ENCODE measurements at places on chromosomes 2 and 18.
A peak's percentile ranks its signal among the peaks of the same experiment; 100 is the strongest.

DNA sequence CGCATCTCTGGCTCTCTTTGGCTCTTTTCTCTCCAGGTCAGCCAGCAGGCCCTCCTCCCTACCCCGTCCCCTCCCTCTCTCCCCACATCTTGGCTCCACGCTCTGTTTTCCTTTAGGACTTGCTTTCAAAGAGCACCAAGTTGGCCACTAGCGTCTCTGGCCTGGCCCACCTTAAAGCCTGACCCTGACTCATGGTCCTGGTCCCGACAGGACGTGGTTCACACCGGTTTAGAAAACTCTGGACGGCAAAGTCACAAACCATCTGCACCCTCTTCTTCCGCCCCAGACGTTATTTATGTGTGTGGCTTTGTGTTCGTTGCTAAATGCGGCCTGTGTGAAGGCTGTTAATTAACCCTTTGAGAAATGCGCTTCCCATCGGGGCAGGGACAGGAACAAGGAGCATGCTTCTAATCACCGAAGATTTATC is 169.0 kb upstream of the HAAO start:
- DNase-seq: no peak

GRCh38 chr2:142673836-142674235 is 203.6 kb upstream of the KYNU start:
- no peak for DNase-seq

DNA sequence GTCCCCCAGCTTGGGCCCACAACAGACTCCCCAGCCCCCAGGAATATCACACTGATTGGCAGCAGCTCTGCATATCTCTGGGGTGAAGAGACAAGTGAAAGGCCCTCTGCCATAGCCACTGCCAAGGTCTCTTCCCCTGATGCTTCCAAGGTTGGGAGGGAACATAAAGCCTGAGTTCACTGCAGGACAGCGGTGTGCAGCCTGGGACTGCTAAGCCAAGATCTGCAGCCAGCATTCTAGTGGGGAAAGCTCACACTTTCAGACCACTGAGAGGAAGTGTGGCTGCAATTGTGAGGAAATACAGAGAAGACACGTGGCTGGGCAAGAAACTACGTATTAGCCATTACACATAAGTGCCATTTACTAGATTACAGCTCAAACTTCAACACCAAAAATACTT is 100.7 kb downstream of the MAIP1 start:
- no peak for DNase-seq

DNA sequence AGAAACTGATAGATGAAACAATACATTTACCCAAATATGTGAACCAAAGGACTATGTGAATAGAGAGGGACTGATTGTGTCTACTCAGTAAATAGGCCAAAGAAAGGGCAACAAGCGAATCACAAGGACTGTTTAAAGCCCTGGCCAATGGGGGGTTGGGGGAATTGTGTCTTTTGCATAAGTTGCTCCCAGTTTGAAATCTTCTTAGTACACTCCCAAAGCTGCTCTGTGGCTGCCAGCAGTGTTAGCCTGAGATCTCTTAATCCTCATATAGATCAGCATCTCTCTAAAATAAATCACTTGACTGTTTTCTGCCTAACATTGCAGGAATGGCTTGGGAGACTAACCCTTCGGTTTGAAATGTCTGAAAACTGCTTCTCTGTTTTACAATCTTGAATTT is 236.4 kb downstream of the PLCL1 start:
- no peak for DNase-seq

GRCh38 chr2:232420463-232421188 is 14.0 kb downstream of the ALPG start:
- peak; percentile 25 for DNase-seq

- no peak for DNase-seq
Measured at GRCh38 chr2:168802859-168803725, 655 bp downstream of the NOSTRIN start.

DNA sequence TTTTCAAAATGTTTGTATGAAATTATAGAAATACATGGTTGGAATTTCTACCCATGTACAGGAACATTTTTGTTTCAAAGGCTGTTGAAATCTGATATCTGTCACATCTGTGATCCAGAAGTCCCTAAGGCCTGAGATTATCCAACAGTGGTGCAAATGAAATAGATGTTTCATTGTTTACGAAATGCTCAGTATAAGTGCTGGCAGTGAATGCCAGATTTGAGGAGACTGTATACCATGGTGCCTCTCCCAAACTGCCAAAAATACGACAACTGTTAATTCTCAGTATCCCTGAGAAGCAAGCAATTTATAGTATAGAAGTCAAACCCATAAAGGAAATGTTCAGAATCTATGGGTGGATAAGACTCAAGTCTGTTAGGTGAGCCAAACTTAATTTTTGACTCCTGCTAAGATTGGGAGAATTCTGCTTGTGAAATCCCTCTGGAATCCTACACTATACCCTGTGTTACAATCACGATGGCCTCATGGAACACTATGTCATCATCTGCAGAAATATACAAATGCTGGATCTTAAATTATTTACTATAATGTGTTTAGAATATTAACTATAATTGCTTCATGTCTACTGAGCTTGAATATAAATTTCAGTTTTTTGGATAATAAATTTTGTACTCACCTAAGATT is 71.2 kb upstream of the DOCK10 start:
- no peak for DNase-seq

DNA sequence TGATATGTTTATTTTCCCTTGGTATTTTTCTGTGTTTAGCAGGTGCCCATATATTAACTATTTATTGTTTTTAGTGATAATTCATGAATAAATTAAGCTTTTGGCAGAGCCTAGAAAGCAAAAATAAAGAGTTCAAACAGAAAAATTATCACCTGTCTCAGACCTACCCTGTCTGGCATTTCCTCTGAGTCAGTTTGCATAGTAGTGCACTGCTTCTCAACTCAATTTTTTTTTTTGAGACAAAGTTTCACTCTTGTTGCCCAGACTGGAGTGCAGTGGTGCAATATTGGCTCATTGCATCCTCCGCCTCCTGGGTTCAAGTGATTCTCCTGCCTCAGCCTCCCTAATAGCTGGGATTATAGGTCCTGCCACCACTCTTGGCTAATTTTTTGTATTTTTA is 793.9 kb downstream of the SUCLG1 start:
- DNase-seq: no peak

GRCh38 chr2:208129744-208130711 is at the start of gene CRYGC:
Gene CRYGC, minus strand, starts transcription at chr2:208129828. Its CDS starts 36 bp downstream, at chr2:208129792.
- no peak for DNase-seq

- no peak for DNase-seq
Measured at GRCh38 chr2:11248-11941, 34.9 kb downstream of the FAM110C start.

GRCh38 chr2:242031481-242032019 is 162.0 kb downstream of the RTP5 start:
- DNase-seq: no peak

DNA sequence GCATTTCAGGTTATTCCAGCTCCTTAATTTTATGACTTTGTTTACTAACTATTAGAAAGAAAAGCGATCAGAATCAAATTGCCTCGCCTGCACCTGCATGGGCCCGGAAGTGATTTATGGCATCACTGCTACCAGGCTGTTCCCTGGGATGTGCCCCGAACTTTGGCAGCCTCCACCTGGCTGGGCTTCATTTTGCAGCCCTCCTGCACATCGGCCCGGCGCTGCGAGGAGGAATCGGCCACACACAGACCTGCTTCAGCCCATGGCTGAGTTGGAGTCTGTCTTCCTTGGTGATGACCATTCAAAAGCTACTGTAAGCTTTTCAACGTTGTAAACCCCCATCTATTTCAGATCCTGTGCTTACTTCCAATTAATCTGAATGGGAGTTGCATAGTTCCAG is 638.0 kb downstream of the RNF144A start:
- no peak for DNase-seq

DNA sequence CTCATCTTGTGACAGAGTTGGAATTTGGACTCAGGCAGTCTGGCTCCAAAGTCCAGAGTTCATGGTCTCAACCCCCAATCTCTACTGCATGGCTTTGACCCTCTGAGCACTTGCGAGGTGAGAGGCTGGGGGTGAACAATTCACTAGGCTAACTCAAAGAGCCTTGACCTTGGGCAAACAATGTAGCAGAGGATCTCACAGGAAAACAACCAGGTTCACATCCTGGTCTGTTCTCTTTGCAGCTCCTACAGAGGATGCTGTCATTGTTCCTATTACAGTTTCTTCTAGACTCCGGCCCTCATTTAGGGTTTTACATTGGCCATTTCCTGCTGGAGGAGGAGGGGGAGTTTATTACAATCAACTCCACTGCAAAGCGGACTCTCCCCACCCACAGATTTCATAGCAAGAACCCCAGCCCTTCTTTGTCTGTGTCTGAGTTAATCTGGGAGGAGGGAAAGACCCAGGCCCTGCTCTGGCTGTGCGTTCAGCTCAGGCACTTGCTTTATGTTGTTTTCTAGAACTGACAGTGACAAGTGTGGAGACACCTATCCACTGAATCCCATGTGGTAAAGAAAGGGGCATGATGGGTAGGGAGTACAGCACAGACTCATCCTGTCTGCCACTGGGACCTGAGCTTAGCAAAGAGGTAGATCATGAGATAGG is 101.6 kb downstream of the LBH start:
- DNase-seq: no peak
